ENCODE measurements at places on chromosomes 5 and 9. TPM values are rescaled to one million over a fixed set of nuclear protein-coding genes. Genes with fewer than 3 reads are reported as not detected.

The SPINK6 gene
- not detected for total RNA-seq

The PCDHGA9 gene
- total RNA-seq: 8.8 TPM

The EEIG1 gene
- total RNA-seq: 30.9 TPM

The TAF1L gene
- total RNA-seq: not detected

DNA sequence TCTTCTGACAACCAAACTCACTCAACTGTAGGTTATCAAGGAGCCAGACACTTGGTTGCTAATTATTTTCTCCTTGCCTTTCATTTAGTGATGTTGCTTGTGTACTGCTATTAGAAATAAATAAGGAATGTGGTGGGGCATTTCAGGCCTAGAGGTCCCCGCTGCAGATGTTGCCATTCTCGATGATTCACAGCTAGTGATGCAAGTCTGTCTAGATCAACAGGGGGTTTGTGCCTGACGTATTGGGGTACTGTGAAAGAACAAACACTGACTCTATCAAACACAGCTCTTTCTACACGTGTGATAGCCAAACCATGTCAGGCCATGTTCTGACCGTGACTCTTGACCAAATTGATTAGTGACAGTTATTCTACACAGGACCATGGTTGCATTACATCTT is 144.7 kb downstream of the OSTF1 start:
- peaks cover 11% of the 10 kb centered on the region for H3K4me1 ChIP-seq
- H3K27ac ChIP-seq: no peak overlapping the region
- H3K27me3 ChIP-seq: no peaks in the 10 kb centered on the region
- H3K4me3 ChIP-seq: no peak overlapping the region
- H3K36me3 ChIP-seq: no peaks in the 10 kb centered on the region

GRCh38 chr9:121187636-121188305 is 13.9 kb downstream of the RAB14 start:
- no peak overlapping the region for H3K4me3 ChIP-seq
- H3K4me1 ChIP-seq: peaks cover 91% of the 10 kb centered on the region
- no peaks in the 10 kb centered on the region for H3K27me3 ChIP-seq
- no peak for DNase-seq

DNA sequence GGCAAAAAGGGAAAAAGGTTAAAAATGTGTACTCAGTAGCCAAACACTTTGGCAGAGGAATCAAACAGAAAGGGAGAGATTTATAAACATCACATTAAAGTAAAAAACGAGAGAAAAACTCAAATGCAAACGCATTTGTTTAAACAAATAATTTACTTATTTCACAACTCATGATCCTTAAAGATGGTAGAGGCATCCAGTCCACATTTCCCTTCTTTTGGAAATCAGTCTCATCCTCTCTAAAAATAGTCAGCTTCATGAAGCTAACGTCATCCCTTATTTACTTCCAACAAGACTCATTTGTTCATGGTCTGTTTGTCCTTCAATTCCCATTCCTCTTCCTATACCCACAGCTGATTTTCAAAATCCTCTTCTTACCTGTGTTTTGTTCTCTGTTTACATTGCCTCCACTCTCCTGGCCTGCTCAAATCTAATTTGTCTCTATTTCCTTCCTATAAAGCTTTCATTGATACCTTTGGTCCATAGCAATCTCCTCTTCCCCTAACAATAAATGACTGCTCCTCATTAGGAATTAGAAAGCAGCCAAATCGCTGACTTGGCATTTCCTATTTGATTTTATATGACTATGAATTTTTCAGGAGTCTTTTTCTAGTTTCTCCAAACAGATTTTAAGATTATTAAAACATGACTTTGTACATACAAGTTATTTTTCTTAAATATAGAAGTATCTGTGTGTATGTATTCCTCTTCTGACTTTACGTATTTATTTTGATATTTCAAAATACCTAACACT is 805.3 kb downstream of the TLE1 start:
- DNase-seq: no peak
- no peaks in the 10 kb centered on the region for H3K36me3 ChIP-seq
- no peak overlapping the region for H3K4me3 ChIP-seq
- no peaks in the 10 kb centered on the region for H3K4me1 ChIP-seq
- H3K27ac ChIP-seq: no peak overlapping the region

- no peaks in the 10 kb centered on the region for H3K27me3 ChIP-seq
- no peak overlapping the region for H3K4me3 ChIP-seq
- no peaks in the 10 kb centered on the region for H3K4me1 ChIP-seq
Observed at GRCh38 chr5:58860680-58861079, 277.8 kb downstream of the RAB3C start.

DNA sequence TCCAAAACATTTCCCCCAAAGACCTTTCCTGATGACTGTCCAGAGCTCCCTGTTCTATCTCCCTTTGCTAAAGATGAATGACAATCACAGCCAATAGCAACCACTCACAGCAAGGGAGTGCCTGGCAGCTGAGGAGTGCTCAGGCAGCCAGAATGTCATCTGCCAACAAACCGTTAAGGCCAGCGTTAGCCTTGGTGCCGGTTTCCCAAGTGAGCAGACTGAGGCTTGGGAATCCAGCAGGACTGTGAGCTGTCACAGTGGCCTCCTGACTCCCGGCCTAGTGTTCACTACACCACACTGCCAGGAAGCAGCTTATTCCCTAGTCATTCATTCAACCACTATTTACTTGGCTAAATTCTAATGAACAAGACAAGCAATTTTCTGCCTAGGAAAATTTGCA is 24.7 kb downstream of the STK10 start:
- H3K4me1 ChIP-seq: no peaks in the 10 kb centered on the region
- no peak for DNase-seq
- H3K27me3 ChIP-seq: no peaks in the 10 kb centered on the region

- no peaks in the 10 kb centered on the region for H3K27me3 ChIP-seq
- H3K4me3 ChIP-seq: no peak overlapping the region
- no peaks in the 10 kb centered on the region for H3K36me3 ChIP-seq
- no peak overlapping the region for H3K27ac ChIP-seq
Observed at GRCh38 chr5:94024620-94025019, 283.2 kb upstream of the POU5F2 start.

DNA sequence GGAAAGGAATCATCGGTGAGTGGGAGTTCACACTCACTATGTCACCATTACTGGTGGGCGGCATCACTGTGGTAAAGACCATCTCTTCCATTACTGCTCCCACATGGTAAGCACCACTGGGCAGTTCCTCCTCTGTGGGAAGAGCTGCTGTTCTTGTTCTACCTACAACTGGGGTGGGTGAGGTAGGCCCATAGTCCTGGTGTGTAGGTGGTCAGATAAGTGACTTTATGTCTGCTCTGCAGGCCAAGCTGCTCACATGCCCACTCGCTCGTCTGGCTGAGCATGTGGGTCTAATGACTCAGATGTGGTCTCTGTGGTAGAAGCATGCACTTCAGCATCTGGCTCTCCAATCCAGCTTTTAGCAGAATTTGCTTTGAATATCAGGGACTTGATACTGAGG is 82.9 kb downstream of the TMEM215 start:
- no peak overlapping the region for H3K27ac ChIP-seq
- no peak for DNase-seq
- H3K36me3 ChIP-seq: no peaks in the 10 kb centered on the region
- H3K4me1 ChIP-seq: no peaks in the 10 kb centered on the region

GRCh38 chr5:10056228-10056760 is 193.4 kb downstream of the ATPSCKMT start:
- H3K36me3 ChIP-seq: no peaks in the 10 kb centered on the region
- H3K27me3 ChIP-seq: no peaks in the 10 kb centered on the region
- H3K4me3 ChIP-seq: no peak overlapping the region
- H3K4me1 ChIP-seq: no peaks in the 10 kb centered on the region
- peak; percentile 70 for DNase-seq
- H3K27ac ChIP-seq: no peak overlapping the region

GRCh38 chr9:121447321-121447834 is 52.3 kb downstream of the GGTA1 start:
- H3K27me3 ChIP-seq: no peaks in the 10 kb centered on the region
- no peak overlapping the region for H3K4me3 ChIP-seq
- H3K4me1 ChIP-seq: no peaks in the 10 kb centered on the region
- no peak overlapping the region for H3K27ac ChIP-seq

- H3K4me1 ChIP-seq: peaks cover 83% of the 10 kb centered on the region
- peak overlapping the region; percentile 87 for H3K27ac ChIP-seq
- H3K4me3 ChIP-seq: no peak overlapping the region
Observed at GRCh38 chr5:179275381-179275878, 69.8 kb downstream of the ADAMTS2 start.

- H3K27me3 ChIP-seq: no peaks in the 10 kb centered on the region
- no peak for DNase-seq
- H3K4me1 ChIP-seq: no peaks in the 10 kb centered on the region
- H3K36me3 ChIP-seq: no peaks in the 10 kb centered on the region
- H3K4me3 ChIP-seq: no peak overlapping the region
- no peak overlapping the region for H3K27ac ChIP-seq
Observed at GRCh38 chr9:107309271-107309670, 26.2 kb downstream of the RAD23B start.

DNA sequence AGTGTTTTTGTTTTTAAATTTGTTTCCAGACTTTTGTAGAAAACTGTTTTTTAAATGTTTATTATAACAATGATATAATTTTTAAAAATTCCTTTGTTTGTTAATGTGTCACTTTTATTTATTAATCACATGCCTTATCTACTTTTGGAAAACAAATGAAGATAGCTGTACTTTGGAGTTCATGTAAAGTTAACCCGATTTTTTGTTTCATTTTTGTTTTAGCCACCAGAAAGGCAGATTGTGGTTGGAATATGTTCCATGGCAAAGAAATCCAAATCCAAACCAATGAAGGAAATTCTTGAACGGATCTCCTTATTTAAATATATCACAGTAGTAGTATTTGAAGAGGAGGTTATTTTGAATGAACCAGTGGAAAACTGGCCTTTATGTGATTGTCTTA is 13.1 kb downstream of the PPIP5K2 start:
- no peak for DNase-seq
- no peak overlapping the region for H3K4me3 ChIP-seq
- H3K27ac ChIP-seq: no peak overlapping the region
- H3K36me3 ChIP-seq: no peaks in the 10 kb centered on the region
- no peaks in the 10 kb centered on the region for H3K4me1 ChIP-seq

GRCh38 chr5:67353500-67354450 is 157.2 kb upstream of the CD180 start:
- H3K4me3 ChIP-seq: no peak overlapping the region
- DNase-seq: no peak
- no peaks in the 10 kb centered on the region for H3K36me3 ChIP-seq
- no peaks in the 10 kb centered on the region for H3K27me3 ChIP-seq

Measured in vagina (tissue), 2 donors.